HFF-Myc (cell line): ENCODE measurements at places on chromosomes 11 and 22.
A peak's percentile ranks its signal among the peaks of the same experiment; 100 is the strongest.

GRCh38 chr22:50325444-50326224, 1.2 kb downstream of the DENND6B start:
- DNase-seq, result no peak

DNA sequence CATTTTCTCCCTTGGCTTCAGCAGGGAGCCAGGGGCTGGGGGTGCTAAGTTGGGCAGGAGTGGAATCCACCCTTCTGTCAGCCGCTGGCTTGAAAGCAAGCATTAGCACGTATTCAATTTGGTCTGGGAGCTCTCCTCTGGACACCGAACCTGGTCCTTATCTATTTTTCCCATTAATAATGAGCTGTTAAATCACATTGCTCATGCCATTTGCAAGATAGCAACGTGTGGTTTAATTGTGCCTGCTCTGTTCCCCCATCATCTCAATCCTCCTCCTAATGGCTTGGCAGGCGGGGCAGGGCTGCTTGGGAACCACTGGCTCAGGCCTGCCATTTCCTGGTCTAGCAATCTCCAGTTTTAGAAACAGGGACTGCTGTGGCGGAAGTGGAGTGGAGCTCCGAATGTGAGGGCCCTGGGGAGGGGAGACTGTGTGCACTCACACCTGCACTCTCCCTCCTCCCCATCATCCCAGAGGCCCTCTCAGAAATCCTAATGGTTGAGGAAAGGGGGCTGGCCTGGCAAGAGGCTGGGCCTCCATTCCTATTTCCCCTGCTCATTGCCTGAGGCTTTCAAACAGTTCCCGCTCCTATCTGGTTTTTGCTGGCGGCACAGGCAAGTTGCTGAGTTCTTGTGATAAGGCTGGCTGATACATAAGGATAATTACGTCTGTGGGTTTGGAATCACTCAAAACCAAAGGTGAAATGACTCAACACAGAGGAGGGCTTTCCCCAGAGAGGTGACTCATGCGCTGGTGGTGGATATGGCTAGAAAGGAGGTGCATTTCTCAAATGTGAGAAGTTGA, 201.2 kb upstream of the E2F8 start:
- peak; percentile 67 for DNase-seq

DNA sequence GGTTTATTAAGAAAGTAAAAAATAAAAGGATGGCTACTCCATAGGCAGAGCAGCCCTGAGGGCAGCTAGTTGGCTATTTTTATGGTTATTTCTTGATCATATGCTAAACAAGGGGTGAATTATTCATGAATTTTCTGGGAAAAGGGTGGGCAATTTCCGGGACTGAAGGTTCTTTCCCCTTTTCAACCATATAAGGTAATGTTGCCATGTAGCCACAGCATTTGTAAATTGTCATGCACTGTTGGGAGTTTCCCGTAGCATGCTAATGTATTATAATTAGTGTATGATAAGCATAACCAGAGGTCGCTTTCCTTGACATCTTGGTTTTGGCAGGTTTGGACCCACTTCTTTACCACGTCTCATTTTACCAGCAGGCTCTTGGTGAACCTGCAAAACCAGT, 610.4 kb upstream of the B3GAT1 start:
- DNase-seq, result no peak

GRCh38 chr22:43094085-43094484, 4.9 kb upstream of the TTLL1 start:
- no peak for DNase-seq

GRCh38 chr11:37613031-37613430, 1015.0 kb upstream of the RAG2 start:
- no peak for DNase-seq

GRCh38 chr11:10236840-10237239, 57.2 kb downstream of the SBF2 start:
- no peak for DNase-seq

DNA sequence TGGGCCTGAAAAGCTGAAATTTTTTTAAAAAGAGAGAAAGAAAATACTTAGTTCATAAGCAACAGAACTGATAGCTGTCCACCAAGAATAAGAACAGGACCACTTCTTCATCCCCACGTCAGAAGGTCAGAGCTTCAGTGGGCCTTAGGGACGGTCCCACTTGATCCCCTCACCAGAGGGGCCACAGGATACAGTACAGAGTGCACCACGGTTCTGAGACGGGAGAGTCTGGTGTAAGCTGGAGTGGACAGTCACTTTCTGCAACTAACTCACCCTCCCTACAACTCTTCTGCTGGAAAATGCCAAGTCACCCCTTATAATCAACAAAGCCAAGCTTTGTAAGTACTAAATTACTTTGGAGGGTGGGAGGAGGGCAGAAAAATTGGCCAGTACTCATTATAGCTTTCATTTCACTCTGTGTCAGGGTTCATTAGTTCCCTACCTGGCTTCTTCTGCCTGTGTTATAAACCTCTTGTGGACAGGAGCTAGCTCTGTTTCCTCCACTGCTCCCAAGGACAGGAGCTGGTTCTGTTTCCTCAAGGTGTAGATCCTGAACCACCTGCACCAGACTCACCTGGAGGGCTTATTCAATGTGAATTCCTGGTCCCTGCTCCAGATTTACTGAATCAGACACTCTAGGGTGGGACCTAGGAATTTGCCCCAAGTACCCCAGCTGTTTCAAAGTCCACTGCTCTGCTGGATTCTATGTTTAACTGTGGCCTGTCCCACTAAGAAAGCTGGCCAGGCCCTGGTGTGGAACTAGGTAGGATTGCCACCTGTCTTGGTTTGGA, 39.6 kb downstream of the SCGB1A1 start:
- no peak for DNase-seq

GRCh38 chr22:20666560-20666959, 107.4 kb upstream of the SERPIND1 start:
- DNase-seq, result no peak

DNA sequence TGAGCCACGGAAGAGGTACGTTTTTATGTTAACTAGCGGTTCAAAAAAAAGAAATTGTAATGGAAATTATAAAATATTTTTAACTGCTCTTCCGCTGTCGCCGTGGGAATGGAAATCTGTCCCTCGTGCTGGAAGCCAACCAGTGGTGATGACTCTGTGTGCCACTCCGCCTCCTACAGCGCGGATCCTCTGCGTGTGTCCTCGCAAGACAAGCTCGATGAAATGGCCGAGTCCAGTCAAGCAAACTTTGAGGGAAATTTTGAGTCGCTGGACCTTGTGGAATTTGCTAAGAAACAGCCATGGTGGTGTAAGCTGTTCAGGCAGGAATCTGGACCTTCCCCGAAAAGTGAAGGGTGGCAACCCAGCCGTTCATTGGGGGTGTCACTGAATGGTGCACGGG, 2.9 kb upstream of the CBX7 start:
- no peak for DNase-seq

GRCh38 chr11:59028105-59028504, 58.0 kb upstream of the GLYATL1B start:
- no peak for DNase-seq

DNA sequence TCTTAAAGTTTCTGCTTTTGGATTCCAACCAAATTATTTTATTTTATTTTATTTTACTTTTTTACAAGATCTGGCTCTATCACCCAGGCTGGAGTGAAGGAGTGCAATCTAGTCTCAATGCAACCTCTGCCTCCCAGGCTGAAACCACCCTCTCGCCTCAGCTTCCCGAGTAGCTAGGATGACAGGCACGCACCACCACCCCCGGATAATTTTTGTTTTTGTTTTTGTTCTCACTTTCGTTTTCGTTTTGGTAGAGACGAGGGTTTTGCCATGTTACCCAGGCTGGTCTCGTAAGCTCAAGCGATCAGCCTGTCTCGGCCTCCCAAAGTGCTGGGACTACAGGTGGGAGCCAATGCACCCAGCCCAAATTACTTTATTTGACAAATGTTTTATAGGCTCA, 219.8 kb downstream of the ETS1 start:
- no peak for DNase-seq

- DNase-seq, result no peak
Measured at GRCh38 chr11:117618982-117619355, 178.0 kb downstream of the DSCAML1 start.

DNA sequence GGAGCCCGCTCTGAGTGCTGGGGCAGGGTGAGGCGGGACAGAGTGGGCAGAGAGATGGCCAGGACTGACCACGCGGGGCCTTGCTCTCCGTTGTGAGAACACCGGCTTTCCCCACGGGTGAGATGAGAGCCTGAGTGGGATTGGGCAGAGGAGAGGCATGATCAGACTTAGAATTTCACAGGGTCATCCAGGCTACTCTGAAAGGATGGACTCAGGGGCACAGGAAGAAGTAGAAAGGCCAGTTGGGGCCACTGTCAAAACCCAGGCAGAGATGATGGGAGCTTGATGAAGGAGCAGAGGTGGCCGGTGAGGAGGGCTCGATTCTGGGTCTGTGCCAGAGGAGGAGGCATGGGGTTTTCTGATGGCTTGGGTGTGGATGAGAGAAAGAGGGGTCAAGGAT, 63.8 kb upstream of the NUP50 start:
- no peak for DNase-seq

DNA sequence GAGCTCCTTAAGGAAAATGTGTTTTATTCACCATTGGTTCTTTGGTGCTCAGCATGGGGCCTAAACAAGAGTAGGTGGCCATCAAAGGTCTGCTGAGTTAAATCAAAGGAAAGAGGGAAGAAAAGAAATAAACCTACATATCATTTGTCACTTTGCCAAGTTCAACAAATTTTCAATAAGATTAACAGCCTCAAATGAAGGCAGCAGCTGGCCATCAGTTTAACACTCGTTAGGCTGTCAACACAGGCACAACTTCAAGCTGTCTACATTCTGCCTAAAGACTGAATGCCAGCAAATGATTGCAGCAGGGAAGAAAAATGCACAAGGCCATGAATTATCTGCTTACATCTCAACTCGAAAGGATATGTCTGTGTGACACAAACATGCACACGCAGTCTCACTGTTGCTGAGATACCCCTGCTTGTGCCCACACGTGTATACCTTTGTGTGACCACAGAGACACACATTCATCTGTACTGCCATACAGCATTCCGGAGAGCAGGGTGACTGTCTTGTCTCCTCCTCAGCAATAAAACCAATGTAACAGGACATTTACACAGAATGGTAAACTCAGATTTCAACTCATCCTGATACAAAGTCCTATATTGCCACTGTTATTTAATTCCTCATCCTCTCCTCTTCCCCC, 40.1 kb downstream of the TRIM66 start:
- no peak for DNase-seq

DNA sequence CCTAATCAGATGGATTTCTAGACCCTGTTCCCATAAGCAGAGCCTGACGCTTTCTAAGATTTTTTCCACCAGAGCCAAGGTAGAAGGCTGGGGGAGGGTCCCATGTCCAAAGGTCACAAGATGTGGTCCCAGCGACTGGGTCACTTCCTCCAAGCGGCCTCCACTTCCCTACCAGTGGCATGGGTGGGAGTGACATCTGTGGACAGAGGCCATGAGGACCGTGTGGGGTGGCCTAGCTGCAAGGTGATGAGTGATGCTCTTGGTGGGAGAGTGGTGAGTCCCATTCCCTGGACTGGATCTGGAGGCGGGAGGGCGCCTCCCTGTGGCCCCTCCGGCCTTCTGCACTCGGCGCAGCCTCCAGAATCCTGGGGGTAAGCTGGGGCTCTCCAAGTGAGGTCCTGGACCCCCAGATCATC, 32.4 kb upstream of the PRR5 start:
- DNase-seq, result no peak

DNA sequence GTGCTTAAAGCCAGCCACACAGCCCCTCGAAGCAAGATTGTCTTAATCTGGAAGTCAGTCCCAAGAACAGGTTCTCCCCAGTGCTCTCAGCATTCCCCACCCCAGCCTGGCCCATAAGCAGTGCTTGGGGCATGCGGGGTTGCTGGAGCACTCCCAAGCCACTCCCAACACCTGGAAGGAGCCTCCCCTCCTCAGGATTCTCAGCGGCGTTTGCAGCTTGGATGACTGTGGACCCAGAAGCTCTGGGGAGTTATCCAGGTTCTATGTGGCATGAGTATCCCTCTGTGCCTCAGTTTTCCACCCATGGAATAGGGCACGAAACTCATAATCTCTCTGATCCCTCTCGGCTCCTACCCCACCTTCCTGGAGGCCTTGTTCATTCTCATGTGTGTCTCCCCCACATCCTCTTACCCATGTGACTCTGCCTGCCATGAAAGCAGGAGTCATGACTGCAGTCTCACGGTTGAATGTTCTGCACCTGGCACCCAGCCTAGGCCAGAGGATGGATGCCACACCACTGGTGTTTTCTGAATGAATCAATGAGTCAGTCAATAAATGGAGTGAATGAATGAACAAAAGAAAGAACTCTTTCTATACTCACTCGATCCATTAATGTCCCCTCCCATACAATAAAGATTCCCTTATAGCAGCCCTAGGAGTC, 33.4 kb upstream of the WNT7B start:
- no peak for DNase-seq

GRCh38 chr11:72507050-72507449, 72.7 kb upstream of the CLPB start:
- DNase-seq, result no peak

DNA sequence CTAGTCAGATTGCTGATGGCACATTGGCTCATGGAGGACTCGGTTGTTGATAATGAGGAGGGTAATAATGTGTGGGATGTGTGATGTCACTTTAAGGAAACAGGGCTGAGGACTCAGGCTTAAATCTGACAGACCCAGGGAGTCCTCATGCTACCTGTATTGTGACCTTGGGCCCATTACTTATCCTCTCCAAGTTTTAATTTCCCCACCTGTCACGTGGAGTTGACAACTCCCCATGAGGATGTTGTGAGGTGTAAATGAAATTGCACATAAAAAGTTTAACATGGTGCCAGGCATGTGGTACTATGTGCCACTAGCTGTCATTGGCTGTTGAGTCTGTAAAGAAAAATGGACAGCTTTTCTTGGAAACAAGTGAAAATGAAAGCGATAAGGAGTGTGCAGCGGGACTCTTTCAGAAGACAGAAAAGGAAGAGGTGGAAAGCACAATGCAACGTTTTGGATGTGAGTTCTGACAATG, 15.3 kb downstream of the IL10RA start:
- DNase-seq, result no peak

- DNase-seq, result no peak
Measured at GRCh38 chr11:125110506-125110905, 920 bp downstream of the TMEM218 start.

- DNase-seq, result no peak
Measured at GRCh38 chr11:133191931-133192330, 340.4 kb downstream of the OPCML start.

DNA sequence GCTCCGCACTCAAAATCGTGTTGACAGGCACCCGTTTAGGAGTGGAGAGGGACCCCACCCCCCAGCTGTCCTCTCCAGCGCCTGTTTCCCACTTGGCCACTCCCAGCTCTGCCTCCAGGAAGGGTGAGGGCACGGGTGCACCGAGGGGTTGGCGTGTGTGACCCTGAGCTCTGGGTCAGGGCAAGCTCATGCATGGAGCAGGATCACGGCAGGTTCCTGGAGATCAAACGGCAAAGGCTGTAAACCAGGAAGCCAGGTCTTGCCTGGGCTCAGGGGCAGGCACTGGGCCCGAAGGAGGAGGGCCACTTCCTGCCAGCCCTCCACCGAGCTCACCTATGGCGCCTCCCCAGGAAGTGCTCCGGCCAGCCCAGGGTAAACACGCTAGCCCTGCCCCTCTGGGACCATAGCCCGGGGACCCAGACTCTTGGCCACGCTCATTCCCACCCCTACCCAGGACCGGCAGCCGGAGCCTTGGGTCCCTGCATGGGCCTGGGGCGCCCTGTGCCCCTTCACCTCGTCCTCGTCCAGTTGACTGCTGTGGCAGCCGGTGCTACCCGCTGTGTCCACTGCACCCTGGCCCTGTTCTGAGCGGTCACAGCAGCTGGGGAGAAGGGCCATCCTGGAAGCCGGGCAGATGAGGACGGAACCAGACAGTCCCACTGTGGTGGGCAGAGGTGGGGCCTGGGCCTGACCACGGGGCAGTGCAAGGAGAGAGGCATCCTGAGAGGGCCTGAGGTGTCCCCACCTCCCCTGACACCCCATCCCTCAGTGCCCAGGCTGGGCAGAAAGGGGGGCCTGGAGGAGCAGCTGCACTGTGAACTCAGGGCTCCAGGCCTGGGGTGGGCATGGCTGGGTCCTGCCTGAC, 1.0 kb upstream of the EPS8L2 start:
- no peak for DNase-seq
